ENCODE measurements at places on chromosomes 7 and 10.

- DNase-seq = no peak
These were observed 28.8 kb downstream of the RRP12 start for GRCh38 chr10:97372233-97372875.

GRCh38 chr10:132061030-132061429 is 4.7 kb upstream of the JAKMIP3 start:
- no peak for DNase-seq

GRCh38 chr7:19572566-19572965 is 136.3 kb downstream of the POLR1F start:
- no peak for DNase-seq

DNA sequence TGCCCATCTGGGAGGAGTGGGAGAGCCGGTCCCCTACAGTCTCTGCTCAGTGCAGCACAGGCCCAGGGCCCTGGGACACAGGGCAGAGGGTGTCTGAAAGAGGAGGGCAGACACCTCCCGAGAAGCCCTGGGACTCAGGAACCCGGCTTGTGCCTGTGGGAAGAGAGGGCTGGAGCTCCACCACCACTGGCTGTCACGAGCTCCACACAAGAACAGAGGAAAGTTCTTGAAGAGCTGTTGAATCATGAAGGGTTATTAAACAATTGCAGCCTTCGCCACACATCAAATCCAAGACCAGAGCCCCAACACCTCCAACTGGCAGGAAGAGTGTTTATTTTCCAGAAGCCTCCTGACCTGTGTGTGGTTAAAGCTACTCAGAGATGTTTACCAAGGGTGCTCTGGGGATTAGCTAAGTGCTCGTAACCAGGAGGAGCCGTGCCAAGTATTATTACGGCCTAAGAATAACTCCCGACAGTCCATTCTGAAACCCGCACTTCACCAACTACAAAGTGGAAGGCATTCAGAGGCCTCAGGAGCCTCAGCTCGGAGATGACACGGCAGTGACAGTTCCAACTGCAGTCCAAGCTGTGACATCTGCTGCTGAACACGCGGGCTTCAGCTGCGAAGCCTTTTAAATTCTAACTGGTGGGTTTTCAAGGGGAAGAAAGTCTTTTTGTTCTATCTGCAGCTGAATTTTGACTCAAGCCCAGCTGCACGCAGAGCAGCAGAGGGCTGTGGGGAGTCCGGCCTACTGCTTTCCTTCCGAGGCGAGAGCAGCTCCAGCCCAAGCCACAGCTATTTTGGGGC is 75.1 kb downstream of the MAD1L1 start:
- peak; percentile 50 for DNase-seq

DNA sequence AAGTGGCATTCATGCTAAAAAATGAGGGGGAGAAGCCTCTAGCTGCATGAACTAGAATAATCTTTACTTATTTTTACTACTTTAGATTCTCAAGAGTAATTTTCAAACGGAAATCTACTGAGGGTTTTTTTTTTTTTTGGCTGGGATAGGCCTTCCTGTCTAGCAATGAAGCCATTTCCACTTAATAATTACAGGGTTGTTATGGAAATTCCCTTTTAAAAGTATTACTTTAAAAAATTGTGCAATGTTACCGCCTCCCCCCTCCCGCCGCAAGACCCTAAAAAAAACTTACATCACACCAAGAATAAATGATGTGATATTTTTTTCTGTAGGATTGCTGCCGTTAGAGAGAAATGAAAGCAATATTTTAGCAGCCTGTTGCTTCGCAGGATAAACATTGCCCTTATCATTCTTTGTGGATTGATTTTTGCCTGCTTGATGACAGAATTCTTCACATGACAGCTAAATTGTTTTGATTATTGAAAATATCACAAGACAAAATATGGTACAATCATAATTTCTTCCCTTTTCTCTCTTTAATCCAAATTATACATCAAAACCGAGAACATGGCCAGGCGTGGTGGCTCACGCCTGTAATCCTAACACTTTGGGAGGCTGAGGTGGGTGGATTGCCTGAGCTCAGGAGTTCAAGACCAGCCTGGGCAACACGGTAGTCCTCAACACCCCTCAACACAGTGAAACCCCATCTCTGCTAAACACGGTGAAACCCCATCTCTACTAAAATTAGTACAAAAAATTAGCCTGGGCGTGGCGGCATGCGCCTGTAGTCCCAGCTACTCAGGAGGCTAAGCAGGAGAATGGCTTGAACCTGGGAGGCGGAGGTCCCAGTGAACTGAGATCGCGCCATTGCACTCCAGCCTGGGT is 32.8 kb downstream of the ARL4A start:
- DNase-seq = no peak

- peak; percentile 79 for DNase-seq
These were observed 551 bp downstream of the IFIT1 start for GRCh38 chr10:89392974-89393373.

DNA sequence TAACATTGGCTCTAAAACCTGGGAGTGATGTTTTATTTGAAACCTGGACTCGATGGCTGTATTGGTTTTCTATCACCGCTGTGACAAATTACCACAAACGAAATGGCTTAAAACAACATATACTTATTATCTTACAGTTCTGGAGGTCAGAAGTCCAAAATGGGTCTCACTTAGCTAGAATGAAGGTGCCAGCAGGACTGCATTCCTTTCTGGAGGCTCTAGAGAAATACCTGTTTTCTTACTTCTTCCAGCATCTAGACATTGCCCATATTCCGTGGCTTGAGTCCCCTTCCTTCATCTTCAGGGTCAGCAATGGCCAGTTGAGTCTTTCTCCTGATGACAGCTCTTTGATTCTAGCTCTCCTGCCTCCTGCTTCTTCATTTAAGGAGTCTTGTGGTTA is 44.3 kb upstream of the STEAP1B start:
- no peak for DNase-seq
